ENCODE measurements at places on chromosomes 12 and 14. TPM values are rescaled to one million over a fixed set of nuclear protein-coding genes. Genes with fewer than 3 reads are reported as not detected.

- no peak for DNase-seq
Measured at GRCh38 chr12:75727577-75727976, 216.2 kb upstream of the KRR1 start.

DNA sequence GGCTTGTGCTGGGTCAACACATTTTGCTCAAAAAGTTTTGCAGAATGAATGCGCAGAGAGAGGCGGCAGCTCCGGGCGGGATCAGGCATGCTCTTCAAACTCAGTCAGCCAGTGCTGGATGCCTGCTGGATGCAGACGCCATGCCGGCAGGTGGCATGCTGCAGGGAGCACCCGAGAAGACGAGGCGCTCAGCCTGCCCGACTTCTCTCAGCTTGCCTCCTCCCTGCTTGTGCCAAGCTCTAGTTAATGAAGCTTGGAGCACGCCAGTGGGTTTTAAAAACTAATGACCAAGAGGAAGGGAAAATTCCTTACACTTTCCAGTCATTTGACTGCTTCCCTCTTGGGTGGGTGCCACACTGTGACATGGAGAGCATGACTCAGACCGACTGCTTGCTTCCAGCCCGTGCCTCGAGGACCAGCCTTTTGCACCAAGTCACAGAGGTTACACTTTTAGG lies 39.8 kb downstream of the SLC24A4 start:
- DNase-seq: no peak

ENDOU gene
- not detected for total RNA-seq

- DNase-seq: no peak
Measured at GRCh38 chr14:85466678-85467077, 63.3 kb upstream of the FLRT2 start.

Data from SK-MEL-5 (cell line).